Hindlimb muscle (tissue), 1 donor: ENCODE measurements at places on chromosomes 1 and 21. TPM values are rescaled to one million over a fixed set of nuclear protein-coding genes. Genes with fewer than 3 reads are reported as not detected.

DNA sequence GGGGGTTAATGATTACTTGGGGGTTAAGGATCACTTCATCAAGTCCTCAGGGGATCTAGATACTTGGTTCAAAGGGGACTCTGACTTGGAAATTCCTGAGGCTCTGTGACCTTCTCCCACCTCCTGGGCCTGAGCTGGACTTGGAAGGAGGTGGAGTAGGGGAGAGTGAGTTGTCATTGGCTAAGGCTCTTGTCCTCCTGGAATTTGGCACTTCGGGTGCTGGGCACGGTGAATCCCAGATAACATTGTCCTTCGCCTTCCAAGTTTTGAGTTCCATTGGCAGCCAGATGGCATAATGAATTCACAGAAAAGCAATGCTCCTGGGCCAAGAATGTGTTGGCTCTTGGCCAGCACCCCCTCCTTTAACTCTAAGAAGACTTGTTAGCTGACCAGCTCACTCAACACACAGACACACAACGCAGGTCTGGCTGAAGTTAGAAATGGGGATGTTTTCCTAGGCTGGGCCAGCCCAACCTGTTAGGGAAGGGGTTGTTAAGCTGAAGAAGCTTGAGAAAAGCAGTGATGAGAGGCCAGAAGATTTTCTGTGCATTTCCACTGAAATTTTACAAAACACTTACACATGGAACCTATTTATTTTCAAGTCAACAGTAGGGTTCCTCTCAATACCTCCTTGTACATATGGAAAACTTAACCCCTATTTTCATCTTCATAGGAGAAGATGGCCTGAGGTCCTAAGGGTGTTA is 29.7 kb downstream of the SLC26A9 start:
- peak; percentile 17 for DNase-seq

- DNase-seq, result no peak
Measured at GRCh38 chr1:231686384-231686783, 59.8 kb downstream of the DISC1 start.

GRCh38 chr1:79633456-79633855 is 626.9 kb upstream of the ADGRL4 start:
- DNase-seq, result no peak

DNA sequence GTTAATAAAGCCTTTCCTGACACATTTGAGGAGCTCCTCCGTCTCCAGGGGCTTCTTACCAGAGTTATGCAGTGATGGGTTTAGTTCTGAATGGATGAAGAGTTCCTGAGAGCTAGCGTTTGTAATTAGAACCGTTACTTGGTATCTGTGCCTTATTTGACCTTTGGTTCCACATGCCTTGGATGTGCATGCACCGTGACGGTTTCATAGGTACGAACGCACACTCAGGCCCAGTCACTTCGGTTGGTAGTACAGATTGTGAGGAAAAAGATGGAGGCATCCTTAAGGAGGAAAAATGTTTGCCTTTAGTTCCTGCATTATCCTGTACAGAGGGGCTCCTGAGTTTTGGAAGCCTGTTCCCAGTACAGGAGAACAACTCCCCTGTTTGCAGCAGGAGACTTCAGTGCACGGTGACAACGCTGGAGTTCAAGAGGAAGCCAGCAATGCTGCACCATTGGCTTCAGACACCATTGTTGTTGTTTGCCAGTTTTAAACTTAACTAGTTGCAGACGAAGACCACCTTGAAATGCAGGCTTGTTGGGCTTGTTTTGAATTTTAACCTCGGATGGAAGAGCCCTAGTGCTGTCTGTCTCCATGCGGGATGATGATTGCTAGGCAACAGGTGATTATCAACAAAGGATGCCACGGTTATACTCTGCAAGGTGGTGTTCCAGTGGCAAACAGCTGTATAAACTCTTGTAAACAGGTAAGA is 8.2 kb downstream of the RBM15 start:
- no peak for DNase-seq

DNA sequence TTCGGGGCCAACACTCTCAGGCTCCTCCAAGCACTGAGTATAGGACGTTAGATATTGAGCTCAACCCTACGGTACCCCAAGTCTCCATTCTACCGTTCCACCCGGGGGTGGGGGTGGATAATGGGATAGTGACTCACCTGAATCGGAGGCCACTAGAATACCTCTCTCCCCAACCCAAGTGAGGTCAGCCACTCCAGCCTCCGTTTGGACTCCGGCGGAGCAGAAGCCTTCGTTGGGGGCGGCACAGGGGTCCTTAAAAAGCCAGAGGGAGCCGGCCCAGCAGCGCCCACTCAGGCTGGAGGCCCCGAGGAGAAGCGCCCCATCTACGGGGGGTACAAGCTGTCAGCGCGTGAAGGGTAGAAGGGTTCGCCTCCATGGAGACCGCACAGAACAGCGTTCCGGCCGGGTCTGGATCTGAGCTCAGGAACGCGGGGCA is 556 bp downstream of the WDR77 start:
- DNase-seq, result no peak

GRCh38 chr1:78577257-78578100 is 42.8 kb upstream of the IFI44L start:
- no peak for DNase-seq

DNA sequence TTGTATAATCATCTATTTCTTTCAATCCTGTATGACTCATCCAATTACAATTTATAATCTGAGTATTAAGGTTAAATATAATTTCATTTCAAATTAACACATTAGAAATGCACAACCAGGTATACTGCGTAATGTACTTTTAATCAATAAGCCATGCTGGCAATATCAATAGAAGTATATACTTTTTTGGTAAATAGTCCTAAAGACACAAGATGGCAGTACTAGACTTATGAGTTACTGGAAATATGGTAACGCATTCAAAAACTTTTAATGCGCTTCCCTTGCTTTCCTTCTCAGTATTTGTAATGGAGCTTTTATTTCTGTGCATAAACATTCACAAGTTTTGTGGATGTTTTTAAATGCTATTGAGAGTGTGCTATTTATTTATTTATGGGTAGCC is 1162.0 kb upstream of the TMPRSS15 start:
- no peak for DNase-seq

DNA sequence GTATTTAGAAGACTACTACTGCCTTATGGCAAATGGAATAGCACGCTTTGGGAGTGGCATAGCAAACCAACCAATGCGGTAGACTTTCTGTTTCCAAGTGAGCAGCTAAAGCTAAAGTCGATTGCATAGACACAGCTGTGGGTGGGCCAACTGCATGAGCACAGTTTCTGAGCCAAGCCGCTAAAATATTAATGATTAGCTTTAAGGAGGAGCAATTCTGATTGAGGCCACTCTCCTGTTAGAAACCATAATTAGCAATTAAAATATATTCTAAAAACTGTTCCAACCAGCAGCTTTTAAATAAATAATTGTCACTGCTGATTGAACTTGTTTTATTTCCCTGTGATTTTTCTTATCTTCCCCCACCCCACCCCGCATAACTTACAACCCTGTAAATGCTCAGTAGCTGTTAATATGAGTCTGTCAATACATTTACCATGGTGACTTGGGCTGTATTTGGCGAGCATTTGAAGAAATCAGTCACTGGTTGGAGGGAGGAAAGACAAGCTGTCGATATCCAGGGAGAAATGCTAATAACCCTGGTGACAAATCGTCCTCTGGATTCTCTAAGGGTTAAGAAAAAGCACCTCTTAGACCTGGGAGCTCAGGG is 32.2 kb downstream of the RNF220 start:
- no peak for DNase-seq

- DNase-seq, result no peak
Measured at GRCh38 chr21:44530903-44531605, 8.9 kb downstream of the KRTAP10-1 start.

GRCh38 chr1:206003854-206004800 is 932 bp upstream of the RAB7B start:
- DNase-seq, result no peak

DNA sequence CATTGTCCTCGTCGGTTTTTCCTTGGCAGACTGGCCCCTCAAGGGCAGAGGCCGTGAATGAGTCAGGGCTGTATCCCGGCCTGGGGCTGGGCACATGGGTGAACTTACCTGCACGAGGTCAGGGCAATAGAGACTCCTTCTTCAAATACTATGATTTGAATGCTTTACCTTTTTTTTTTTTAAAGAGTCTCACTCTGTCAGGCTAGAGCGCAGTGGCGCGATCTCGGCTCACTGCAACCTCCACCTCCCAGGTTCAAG is 5.0 kb downstream of the LAPTM5 start:
- DNase-seq, result no peak

- DNase-seq, result no peak
Measured at GRCh38 chr21:18545908-18546307, 142.3 kb upstream of the TMPRSS15 start.

GRCh38 chr1:38198621-38199020 is 152.0 kb upstream of the POU3F1 start:
- DNase-seq, result no peak

GRCh38 chr1:4745560-4745959 is 91.2 kb downstream of the AJAP1 start:
- DNase-seq, result no peak

GRCh38 chr1:163130225-163130856 is 61.2 kb downstream of the RGS4 start:
- no peak for DNase-seq

GRCh38 chr1:55690366-55690765 is 475.2 kb upstream of the USP24 start:
- no peak for DNase-seq

- no peak for DNase-seq
Measured at GRCh38 chr21:44854664-44855446, 18.6 kb downstream of the PTTG1IP start.

DNA sequence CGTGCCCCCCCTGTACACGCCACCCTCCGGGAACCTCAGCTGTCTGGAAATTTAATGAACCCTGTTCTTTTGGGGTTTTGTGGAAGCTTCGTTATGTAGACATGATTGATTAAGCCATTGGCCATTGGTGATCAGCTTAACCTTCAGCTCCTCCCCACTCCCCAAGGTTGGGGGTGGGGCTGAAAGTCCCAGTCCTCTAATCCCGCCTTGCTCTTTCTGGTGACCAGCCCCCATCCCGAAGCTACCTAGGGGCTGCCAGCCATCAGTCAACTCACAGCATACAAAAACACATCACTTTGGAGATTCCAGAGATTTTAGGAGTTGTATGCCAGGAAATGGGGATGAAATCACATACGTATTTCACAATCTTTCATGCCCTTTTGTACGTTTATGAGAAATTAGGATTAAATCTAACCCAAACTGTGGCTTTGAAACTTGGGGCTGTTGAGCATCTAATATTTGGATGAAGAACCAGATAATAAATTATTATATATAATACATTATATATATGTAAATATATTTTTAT is 52.3 kb downstream of the BACE2 start:
- DNase-seq, result no peak

GRCh38 chr1:19010503-19010902 is 54.0 kb upstream of the IFFO2 start:
- no peak for DNase-seq

DNA sequence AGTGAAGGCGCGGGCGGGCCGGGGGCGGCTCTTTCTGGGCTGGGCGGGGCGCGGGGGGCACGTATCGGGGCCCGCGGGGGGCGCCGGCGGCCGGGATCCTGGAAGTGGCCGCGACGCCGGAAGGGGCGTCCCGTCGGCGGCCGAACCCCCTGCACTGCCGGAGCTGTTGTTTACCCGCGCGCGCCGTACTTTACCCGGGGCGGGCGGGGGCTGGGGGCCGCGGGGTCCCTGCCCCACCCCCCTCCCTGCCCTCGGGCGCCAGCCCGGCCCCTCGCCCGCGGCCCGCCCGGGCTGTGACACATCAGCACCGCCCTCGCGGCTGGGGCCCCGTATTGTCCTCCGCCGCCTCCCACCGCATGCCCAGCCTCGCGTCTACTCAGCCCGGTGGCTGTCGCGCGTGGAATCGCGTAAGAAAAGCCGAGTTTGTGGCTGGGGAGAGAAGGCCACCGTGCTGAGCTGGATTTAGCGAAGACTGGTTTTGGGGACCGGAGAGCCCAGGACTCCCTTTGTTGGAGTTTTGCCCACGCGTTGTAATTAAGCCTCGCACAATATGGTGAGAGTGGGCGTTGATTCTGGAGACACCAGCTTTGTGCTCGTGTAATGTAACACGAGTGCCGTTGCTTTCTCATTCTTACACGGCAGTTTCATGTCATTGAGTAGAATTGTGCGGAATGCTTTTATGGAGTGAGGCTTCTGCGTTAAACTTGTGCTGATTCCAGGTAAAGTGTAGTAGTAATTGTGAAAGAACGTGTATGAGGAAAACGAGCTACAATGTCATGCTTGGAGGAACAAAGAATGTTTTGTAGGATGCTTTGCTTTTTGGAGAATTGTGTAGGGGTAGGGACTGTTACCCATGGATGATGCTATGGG is 559 bp downstream of the BACH1 start:
- DNase-seq, result peak; percentile 66

DNA sequence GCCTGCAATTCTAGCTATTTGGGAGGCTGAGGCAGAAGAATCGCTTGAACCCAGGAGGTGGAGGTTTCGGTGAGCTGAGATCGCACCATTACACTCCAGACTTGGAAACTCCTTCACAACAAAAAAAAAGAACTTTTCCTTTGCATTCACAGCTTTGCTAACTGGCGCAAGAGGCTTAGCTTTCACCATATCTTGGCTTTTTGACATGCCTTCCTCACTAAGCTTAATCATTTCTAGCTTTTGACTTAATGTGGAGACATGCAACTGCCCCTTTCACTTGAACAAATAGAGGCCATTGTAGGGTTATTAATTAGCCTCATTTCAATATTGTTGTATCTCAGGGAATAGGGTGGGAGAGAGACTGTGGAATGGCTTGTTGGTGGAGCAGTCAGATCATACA is 8.7 kb downstream of the KPNA6 start:
- DNase-seq, result no peak

GRCh38 chr21:38787461-38788274 is 18.1 kb upstream of the ETS2 start:
- no peak for DNase-seq

- no peak for DNase-seq
Measured at GRCh38 chr1:26025517-26025916, 3.9 kb downstream of the EXTL1 start.

GRCh38 chr1:18531503-18531845 is 50.7 kb downstream of the KLHDC7A start:
- no peak for DNase-seq

DNA sequence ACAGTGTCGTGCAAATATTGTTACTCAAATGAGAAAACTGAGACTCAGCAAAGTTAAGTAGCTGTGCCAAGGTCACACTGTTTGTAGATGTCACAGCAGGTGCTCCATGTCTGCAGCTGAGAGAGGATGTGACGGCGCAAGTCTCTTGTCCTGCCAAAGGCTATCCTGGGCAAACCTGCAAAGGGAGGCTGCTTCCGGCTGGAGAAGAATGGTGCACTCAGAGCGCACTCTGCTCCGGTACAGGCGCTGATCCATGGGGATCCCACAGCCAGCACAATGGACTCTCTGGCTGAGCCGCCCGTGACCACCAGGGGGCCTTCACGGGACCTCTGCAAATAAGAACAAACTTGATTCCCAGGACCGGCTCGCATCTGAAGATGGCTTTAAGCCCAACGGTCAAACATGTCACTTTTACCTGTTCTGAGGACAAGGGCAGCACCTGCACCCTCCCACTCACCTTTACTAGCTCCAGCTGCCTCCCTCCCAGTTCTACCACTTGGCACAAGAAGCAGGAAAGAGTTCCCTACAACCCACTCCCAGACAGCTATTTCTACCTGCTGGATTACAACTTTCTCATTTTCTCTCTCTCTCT is 21.9 kb downstream of the RD3 start:
- peak; percentile 67 for DNase-seq

PAQR6 gene
- 5.2 TPM for polyA plus RNA-seq

PROK1 gene
- not detected for polyA plus RNA-seq

PPP2R5A gene
- 26.6 TPM for polyA plus RNA-seq

PARP1 gene
- 100 TPM for polyA plus RNA-seq

PKLR gene
- polyA plus RNA-seq, result 0.37 TPM

MTARC2 gene
- 17.4 TPM for polyA plus RNA-seq

SMIM1 gene
- polyA plus RNA-seq, result 5.7 TPM

AMY1A gene
- not detected for polyA plus RNA-seq

EDARADD gene
- polyA plus RNA-seq, result 0.19 TPM

LCE1A gene
- polyA plus RNA-seq, result not detected

TIAM1 gene
- 11.9 TPM for polyA plus RNA-seq
